ENCODE measurements at places on chromosomes 16 and 17. TPM values are rescaled to one million over a fixed set of nuclear protein-coding genes. Genes with fewer than 3 reads are reported as not detected.
A peak's percentile ranks its signal among the peaks of the same experiment; 100 is the strongest.

DNA sequence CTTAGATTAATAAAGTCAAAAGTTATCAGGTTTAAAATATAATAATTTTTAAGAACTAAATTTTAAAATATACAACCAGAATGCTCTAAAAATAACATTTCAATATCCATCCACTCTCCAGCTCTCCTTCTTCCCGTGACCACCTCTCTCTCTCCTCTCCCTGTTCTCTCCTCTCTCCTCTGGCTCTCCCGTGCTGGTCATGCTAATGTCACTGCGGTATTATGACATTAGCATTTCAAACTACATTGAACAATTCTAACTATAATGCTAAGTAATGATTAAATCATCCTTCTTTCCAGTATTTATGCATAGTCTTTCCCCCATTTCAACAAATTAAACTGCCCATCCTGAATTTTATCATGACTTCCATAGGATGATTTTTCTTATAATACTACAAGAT, 154.7 kb downstream of the CEP112 start:
- no peak for DNase-seq
- H3K36me3 ChIP-seq, result no peaks in the 10 kb centered on the region
- H3K27ac ChIP-seq, result no peak overlapping the region
- H3K27me3 ChIP-seq, result peaks cover 2% of the 10 kb centered on the region
- H3K4me3 ChIP-seq, result no peak overlapping the region

DNA sequence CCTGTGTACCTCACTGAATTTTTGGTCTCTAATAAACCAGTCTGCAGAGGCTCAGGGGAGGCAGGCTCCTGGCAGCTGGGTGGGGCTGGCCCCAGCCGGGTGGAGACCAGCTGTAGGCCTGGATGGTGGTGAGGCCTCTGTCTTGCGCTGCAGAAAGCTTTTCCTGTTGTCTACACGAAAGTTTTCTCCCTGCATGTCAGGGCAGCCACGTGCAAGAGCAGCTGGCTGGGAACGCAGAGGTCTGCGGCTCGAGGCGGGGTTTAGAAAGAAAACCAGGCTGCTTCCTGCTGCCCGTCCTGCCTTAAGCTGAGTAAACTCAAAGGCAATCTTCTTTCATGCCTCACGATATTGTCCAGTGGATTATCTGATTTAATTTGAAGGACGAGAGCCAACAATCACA, 2.4 kb downstream of the SERPINF1 start:
- H3K36me3 ChIP-seq, result peaks cover 3% of the 10 kb centered on the region
- no peaks in the 10 kb centered on the region for H3K27me3 ChIP-seq
- H3K4me1 ChIP-seq, result peaks cover 29% of the 10 kb centered on the region

DNA sequence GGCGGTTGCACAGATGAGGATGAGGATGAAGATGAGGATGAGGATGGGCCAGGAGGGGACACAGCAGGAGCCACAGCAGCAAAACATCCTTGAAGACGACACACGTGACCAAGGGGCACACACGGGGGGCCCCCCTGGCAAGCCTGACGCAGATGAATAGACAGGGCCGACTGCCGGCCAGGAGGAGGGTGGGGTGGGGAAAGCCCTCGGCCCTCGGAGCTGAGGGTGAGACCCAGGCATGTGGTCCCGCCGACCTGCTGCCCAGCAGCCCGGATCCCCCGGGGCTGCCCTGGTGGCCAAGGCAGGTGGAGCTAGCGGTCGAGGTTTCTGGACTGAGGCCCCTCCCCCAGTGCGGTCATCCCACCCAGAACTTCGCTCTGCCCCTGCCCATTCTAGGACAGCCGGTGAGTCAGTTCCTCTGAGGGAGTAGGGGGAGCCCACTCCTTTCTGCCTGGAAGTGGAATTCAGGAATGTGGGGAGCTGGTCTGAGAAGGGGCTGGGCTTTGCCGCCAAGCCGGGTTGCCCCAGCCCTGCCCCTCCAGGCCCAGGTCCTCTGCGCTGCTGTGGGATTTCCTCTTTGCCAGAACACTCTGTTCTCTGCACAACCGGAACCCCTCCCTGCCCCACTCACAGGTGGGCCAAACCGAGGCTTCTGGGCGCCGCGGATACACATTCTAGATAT, 9.9 kb downstream of the CYGB start:
- no peak for DNase-seq
- no peak overlapping the region for H3K4me3 ChIP-seq
- H3K4me1 ChIP-seq, result peaks cover 10% of the 10 kb centered on the region
- H3K27me3 ChIP-seq, result peaks cover 4% of the 10 kb centered on the region

The GRIN2C gene
- total RNA-seq, result 0.34 TPM

The SLC47A1 gene
- 0.26 TPM for total RNA-seq

DNA sequence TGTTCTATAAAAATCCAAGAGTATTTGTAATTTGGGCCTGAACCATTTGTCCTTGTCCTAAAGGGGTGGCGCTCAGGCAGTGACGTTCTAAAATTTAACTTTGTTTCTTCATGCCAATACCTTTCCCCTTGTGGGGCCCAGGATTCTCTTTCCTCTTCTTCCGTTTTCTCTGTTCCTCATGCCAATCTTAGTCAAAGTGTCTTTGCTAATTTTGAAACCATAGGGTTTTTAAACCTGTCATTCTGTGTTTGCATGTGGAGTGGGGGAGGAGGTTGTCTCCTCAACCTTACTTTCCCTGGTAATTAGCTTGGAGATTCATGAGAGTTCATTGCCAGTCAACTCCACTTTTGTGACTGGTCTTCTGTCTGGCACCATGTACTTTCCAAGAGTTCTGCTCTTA, 337.1 kb downstream of the MAF start:
- H3K36me3 ChIP-seq, result peaks cover 3% of the 10 kb centered on the region
- H3K27me3 ChIP-seq, result peaks cover 12% of the 10 kb centered on the region
- no peak for DNase-seq
- peaks cover 58% of the 10 kb centered on the region for H3K4me1 ChIP-seq
- no peak overlapping the region for H3K4me3 ChIP-seq

The SPATA32 gene
- total RNA-seq, result 0.56 TPM

DNA sequence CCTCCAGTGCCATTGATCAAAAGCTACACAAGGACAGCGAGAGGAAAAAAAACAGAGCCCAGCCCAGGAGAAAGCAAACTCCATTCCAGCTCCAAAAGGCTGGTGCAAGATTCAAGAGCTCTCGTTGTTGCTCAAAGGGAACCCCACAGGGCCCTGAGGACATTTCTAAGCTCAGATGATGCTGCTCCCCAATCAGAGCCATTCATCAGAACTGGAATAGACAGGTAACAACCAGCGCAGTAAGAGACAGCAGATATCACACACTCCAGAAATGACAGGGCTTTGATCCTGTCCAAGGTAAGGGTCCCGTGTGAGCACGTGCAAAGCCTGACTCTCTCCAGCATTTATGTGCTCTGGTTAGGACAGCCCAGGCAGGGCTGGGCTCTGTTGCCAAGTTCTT, 20.1 kb downstream of the PMP22 start:
- H3K4me3 ChIP-seq, result no peak overlapping the region
- DNase-seq, result no peak
- peaks cover 6% of the 10 kb centered on the region for H3K27me3 ChIP-seq
- H3K36me3 ChIP-seq, result no peaks in the 10 kb centered on the region

DNA sequence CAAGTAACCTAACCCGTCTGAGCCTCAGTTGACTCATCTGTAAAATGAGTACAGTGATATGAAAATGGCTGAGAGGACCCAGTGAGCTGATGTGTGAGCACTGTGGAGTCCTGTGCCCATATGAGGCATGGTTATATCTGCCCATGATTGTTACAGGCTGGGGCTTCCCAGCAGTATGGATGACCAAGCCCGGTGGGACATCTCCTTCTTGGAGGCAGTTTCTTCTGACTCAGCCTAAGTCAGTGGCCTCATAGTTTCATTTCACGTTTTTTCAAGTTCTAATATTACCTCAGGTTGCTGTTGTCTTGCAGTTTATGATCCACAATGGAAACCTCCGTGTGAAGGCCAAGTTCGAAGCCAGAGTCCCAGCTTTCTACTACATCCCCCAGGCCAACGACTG, 4.8 kb downstream of the ADAP2 start:
- H3K27me3 ChIP-seq, result peaks cover 38% of the 10 kb centered on the region
- no peak overlapping the region for H3K4me3 ChIP-seq
- no peaks in the 10 kb centered on the region for H3K36me3 ChIP-seq
- no peak for DNase-seq

The CNGB1 gene
- total RNA-seq, result not detected

- no peak overlapping the region for H3K4me3 ChIP-seq
- H3K4me1 ChIP-seq, result no peaks in the 10 kb centered on the region
- H3K27ac ChIP-seq, result no peak overlapping the region
- H3K27me3 ChIP-seq, result peaks cover 2% of the 10 kb centered on the region
Measured at GRCh38 chr17:12693640-12694039, 27.9 kb downstream of the MYOCD start.

The ZNF594 gene
- total RNA-seq, result 8.5 TPM

- no peak overlapping the region for H3K27ac ChIP-seq
- peaks cover 25% of the 10 kb centered on the region for H3K36me3 ChIP-seq
- no peaks in the 10 kb centered on the region for H3K4me1 ChIP-seq
- H3K27me3 ChIP-seq, result no peaks in the 10 kb centered on the region
Measured at GRCh38 chr17:78999947-79000395, 9.6 kb downstream of the CANT1 start.

- H3K36me3 ChIP-seq, result no peaks in the 10 kb centered on the region
- H3K4me1 ChIP-seq, result no peaks in the 10 kb centered on the region
- no peak overlapping the region for H3K4me3 ChIP-seq
- peaks cover 3% of the 10 kb centered on the region for H3K27me3 ChIP-seq
- DNase-seq, result no peak
Measured at GRCh38 chr17:12673788-12674187, 8.1 kb downstream of the MYOCD start.

The SOCS7 gene
- 32.3 TPM for total RNA-seq

DNA sequence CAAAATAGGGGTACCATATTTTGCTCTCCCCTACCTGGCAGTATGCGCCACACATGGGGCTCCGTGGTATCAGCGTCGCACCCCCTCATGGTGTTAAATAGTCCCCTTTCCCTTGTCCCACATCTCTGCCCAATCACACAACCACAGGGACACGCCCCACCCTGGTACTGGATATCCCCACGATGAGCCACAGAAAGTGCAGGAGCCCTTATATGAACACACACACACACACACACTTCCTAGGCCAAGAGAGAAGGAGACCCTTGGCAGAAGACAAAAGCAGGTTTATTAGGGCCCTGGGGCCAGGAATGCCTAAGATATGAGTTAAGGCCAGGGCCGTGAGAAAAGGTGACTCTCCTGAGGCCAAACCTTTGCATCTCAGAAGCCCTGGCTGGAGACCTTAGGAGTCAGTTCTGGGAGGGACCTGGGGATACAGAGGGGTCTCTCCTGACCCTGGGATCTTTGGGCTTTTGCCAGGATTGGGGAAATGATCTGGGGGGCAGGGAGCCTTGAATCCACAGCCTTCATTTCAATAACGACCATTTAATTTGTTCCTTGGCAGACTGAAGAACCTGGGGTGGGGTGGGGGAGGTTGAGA, 11.6 kb downstream of the COPZ2 start:
- no peaks in the 10 kb centered on the region for H3K36me3 ChIP-seq
- no peak for DNase-seq
- H3K4me3 ChIP-seq, result peak overlapping the region; percentile 86
- H3K27ac ChIP-seq, result no peak overlapping the region
- H3K4me1 ChIP-seq, result peaks cover 27% of the 10 kb centered on the region

The CCL1 gene
- total RNA-seq, result 264 TPM

- H3K36me3 ChIP-seq, result peaks cover 48% of the 10 kb centered on the region
- no peaks in the 10 kb centered on the region for H3K27me3 ChIP-seq
- no peak for DNase-seq
Measured at GRCh38 chr17:45301674-45302073, 15.1 kb downstream of the MAP3K14 start.

GRCh38 chr17:27339198-27339835, 45.4 kb downstream of the WSB1 start:
- H3K27me3 ChIP-seq, result peaks cover 1% of the 10 kb centered on the region
- H3K27ac ChIP-seq, result peak overlapping the region; percentile 42
- no peak for DNase-seq
- no peaks in the 10 kb centered on the region for H3K36me3 ChIP-seq
- peaks cover 7% of the 10 kb centered on the region for H3K4me1 ChIP-seq

GRCh38 chr16:89915303-89916232, 3.1 kb upstream of the MC1R start:
- H3K27ac ChIP-seq, result no peak overlapping the region
- peak overlapping the region; percentile 7 for H3K4me3 ChIP-seq
- DNase-seq, result no peak
- H3K36me3 ChIP-seq, result peaks cover 22% of the 10 kb centered on the region
- H3K27me3 ChIP-seq, result peaks cover 8% of the 10 kb centered on the region

DNA sequence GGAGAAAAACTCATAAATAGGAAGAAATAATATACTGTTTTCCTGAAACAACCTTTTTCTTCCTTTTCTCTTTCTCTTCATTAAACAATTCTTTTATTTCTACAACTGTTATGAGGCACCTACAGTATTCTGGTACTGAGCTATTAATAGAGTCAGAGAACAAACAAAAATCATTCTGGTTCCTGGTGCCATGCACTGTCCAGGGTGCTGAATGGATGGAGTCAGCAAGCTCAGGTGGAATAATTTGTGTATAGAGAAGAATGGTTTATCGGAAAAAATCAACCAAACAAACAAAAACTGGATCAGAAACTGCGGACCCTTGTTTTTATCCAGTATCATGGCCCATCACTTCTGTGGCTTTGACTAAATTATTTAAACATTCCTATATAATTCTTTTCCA, 430.3 kb upstream of the GOT2 start:
- H3K36me3 ChIP-seq, result no peaks in the 10 kb centered on the region
- H3K27me3 ChIP-seq, result no peaks in the 10 kb centered on the region
- no peak overlapping the region for H3K4me3 ChIP-seq
- no peak for DNase-seq

- H3K27me3 ChIP-seq, result peaks cover 14% of the 10 kb centered on the region
- H3K4me1 ChIP-seq, result peaks cover 5% of the 10 kb centered on the region
- DNase-seq, result no peak
- no peak overlapping the region for H3K27ac ChIP-seq
- H3K36me3 ChIP-seq, result no peaks in the 10 kb centered on the region
- no peak overlapping the region for H3K4me3 ChIP-seq
Measured at GRCh38 chr17:29051194-29051593, 8.3 kb downstream of the PIPOX start.

The KIF19 gene
- 0.13 TPM for total RNA-seq

GRCh38 chr17:14336418-14336817, 35.5 kb downstream of the HS3ST3B1 start:
- peaks cover 26% of the 10 kb centered on the region for H3K36me3 ChIP-seq
- no peak for DNase-seq
- H3K4me1 ChIP-seq, result peaks cover 61% of the 10 kb centered on the region
- H3K27ac ChIP-seq, result no peak overlapping the region
- no peaks in the 10 kb centered on the region for H3K27me3 ChIP-seq

The DLX4 gene
- not detected for total RNA-seq

GRCh38 chr17:39665642-39666224, 584 bp downstream of the TCAP start:
- peaks cover 24% of the 10 kb centered on the region for H3K27me3 ChIP-seq
- no peak overlapping the region for H3K27ac ChIP-seq
- DNase-seq, result no peak
- H3K4me3 ChIP-seq, result no peak overlapping the region
- peaks cover 11% of the 10 kb centered on the region for H3K36me3 ChIP-seq

The UNK gene
- total RNA-seq, result 26.0 TPM

GRCh38 chr17:82021107-82021899, 1.4 kb downstream of the CENPX start:
- DNase-seq, result peak; percentile 31
- H3K4me3 ChIP-seq, result peak overlapping the region; percentile 90
- H3K4me1 ChIP-seq, result peaks cover 15% of the 10 kb centered on the region
- peak overlapping the region; percentile 68 for H3K27ac ChIP-seq
- H3K36me3 ChIP-seq, result peaks cover 3% of the 10 kb centered on the region

The TBC1D3 gene
- not detected for total RNA-seq

The KLHL10 gene
- total RNA-seq, result not detected

Data from activated T-helper 1 cell treated with anti-CD3 and anti-CD28 coated beads, Interleukin-12 subunit alpha, Interleukin-12 subunit beta, Interleukin-2, Interleukin-4 antibody, amounts not matched to agents 30 ng/mL and 10 ng/mL and 1 ng/mL, durations not matched to agents 14 hours and 24 hours and 36 hours (primary cell).